ENCODE measurements at places on chromosomes 6 and 20. TPM values are rescaled to one million over a fixed set of nuclear protein-coding genes. Genes with fewer than 3 reads are reported as not detected.

GRCh38 chr20:53819973-53820451 lies 226.4 kb upstream of the ZNF217 start:
- no peak for DNase-seq

- DNase-seq = no peak
Measured at GRCh38 chr6:129852257-129852858, 8.8 kb downstream of the TMEM244 start.

DNA sequence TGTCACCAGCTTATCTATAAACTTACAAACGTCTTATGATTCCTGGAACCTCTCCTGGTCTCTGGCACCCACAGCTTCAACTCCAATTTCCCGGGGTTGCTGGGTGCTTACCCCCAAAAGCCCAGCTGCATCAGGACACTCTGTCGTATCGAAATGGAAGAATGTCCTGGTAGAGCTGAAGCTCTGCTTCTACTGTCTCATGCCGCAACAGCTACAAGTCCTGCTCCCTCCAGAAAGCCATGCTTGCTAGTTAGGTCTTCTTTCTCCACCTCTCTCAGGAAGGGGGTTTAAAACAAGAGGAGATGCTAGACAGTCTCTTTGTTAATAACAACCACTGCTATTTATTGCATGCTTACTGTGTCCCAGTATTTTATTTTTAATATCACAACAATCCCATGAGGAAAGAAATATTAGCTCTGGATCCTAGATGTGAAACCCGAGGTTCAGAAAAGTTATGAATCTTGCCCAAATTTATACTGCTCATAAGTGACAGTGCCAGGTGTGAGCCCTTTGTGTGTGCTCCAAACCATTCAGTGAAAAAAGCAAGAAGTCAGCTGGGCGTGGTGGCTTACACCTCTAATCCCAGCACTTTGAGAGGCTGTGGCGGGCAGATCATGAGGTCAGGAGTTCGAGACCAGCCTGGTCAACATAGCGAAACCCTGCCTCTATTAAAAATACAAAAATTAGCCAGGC lies 82.3 kb upstream of the GCM1 start:
- no peak for DNase-seq

- DNase-seq = no peak
Measured at GRCh38 chr6:40715570-40716403, 128.6 kb upstream of the LRFN2 start.

The IFNGR1 gene
- 21.8 TPM for total RNA-seq

The HCK gene
- total RNA-seq = 0.76 TPM

Data from H7 (cell line).